ENCODE measurements at places on chromosomes 13 and 19.

DNA sequence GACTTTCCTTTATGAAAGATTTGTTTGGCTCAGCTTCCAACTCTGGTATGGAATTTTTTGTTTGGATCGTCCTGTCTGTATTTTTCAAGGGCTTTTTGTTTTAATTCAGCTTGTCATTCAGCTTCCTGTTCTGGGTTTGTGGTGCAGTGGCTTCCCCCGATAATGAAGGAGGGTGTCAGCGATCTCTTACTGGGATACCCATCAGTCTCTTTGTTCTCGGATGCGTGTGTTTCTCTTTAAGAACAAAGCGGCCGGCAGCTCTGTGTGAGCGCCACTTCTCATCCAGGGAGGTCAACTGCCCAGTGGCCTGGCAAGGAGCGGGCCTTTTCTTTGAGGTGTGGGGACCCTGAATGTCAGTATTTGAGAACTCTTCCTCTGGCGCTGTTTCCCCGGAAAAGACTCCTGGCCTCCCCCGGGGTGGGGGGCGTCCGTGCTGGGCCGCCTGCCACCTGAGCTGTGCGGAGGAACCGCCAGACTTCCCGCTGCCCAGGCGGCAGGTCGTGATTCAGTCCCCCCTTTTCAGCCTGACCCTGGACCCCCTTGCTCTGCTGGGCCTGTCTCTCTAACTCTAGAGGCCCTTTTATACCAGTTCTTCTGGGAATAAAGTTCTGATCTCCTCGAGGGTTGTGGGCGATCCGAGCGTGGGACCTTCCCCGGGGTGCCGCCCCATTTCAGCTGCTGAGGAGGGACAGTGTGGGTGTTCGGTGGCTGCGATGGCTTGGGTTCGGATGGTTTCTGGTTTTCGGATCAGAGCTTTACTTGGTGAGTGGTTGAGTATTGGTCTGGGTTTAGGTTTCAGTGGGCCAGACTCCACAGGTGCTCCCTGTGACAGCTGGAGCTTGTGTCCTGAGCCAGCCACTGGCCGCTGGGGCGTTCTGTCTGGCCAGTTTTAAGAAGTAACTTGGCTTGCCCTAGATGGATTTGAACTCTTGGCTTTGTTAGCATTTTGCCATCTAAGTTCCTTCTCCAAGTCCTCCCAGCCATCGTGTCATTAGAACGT is 3.4 kb downstream of the SF3A2 start:
- no peak for DNase-seq

GRCh38 chr19:31348481-31349159 is 616 bp downstream of the TSHZ3 start:
- no peak for DNase-seq

DNA sequence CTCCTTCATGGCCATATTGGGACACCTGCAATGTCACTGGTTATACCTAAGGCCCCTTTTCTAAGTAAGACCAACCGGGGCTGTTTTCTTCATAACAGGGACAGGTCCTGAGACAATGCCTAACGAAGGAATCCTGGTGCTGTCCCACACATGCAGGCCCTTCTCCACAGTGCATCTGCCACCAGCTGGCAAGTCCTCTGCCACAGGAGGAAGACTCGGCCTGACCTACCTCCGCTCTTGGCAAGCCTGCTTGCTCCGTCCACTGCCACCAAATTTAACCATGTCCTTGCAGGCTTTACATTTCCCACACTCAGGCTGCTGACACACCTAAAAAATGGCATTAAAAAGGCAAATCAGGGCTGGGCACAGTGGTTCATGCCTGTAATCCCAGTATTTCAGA is 31.8 kb upstream of the EIF3G start:
- DNase-seq: no peak

DNA sequence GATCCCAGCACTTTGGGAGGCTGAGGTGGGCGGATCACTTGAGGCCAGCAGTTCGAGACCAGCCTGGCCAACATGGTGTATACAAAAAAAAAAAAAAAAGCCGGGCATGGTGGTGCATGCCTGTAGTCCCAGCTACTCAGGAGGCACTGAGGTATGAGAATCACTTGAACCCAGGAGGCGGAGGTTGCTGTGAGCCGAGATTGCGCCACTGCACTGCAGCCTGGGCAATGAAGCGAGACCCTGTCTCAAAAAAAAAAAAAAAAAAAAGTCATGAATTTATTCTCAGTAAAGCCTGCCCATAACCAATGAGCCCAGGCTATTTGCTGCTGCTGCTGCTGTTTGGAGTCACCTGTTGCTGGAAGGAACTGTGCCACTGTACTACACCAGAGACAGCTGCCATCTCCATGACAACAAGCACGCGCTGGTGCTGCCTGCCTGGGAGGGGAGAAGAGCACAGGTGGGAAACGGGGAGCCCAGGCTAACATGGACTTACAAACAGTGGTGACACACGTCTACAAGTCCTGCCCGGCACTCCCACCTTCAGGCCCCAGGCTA is 11.3 kb downstream of the ZFR2 start:
- no peak for DNase-seq

- no peak for DNase-seq
These were observed 281.4 kb downstream of the LHFPL6 start for GRCh38 chr13:39321574-39321973.

- DNase-seq: no peak
These were observed 45.5 kb upstream of the NPAS1 start for GRCh38 chr19:46974181-46974580.

GRCh38 chr19:45879055-45879454 is 6.9 kb downstream of the IRF2BP1 start:
- no peak for DNase-seq

GRCh38 chr13:105982219-105982930 is 553.1 kb downstream of the EFNB2 start:
- DNase-seq: no peak

DNA sequence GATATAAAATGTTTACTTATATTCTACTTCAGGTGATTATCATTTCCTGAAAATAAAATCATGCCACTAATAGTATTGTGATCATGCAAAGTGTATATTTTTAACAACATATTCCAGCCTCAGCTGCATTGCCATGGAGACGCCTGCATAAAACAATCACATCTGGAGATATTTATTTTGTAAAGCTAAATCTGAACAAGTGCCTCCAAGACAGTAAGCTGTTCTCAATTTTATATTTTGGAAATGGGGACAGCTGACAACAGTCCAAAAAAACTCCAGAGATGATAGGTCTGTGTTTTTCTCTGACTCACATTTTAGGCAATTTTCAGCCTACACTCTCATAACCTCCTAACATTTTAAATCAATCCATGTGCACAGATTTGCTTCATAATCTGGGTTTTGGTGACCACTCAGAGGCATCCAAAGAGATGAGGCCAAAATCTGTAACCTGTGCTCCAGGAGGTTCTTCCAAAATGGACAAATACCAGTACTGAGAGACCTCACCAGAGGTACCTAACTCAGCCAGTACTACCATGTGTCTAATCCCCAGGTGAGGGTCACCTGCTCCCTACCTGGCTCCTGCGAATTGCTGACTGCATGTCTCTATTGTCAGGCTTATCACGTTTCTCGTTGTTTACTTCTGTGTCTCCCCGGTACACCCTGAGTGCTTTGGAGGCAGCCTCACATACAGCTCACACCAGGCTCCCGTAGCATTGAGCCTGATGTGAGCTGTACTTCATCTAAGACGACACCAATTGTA is 62.7 kb downstream of the COL4A1 start:
- peak; percentile 89 for DNase-seq

All from hindlimb muscle (tissue), 1 donor.